ENCODE measurements at places on chromosomes 12 and 14.

GRCh38 chr12:62803756-62804155, 131.2 kb downstream of the PPM1H start:
- DNase-seq, result no peak

GRCh38 chr12:110005319-110005973, 6.2 kb downstream of the ANKRD13A start:
- DNase-seq, result no peak

GRCh38 chr12:87274594-87275245, 754.5 kb downstream of the C12orf50 start:
- peak; percentile 27 for DNase-seq

DNA sequence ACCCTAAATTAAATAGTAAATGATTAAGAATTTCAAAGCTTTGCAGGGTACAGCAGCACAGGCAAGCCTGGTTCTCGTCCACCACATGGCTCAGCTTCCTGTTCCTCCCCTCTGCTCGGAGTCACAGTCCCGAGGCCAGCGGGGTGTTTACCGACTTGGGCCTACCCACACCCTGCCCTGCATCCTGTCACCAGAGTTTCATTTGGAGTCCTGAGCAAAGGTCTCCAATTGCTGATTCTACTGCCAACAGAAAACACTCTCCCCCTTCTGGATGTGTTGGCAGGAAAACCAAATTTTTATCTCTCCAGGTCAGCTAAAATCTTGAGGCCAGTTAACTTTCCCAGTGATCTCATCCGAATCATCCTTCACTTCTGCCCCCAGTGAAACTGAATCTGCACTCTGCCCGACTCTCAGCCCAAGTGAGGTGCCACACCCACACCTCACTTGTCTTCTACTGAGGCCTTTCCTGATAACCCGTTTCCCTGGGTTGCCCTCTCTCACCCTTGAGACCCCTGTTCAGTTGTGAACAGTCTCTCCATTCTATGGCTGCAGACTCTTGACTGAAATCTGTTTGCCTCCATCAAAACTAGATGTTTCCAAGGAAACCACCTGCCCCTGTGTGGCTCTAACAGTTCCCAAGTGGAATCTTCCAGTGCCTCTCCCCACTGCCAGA, 71.2 kb downstream of the VCPKMT start:
- peak; percentile 89 for DNase-seq

DNA sequence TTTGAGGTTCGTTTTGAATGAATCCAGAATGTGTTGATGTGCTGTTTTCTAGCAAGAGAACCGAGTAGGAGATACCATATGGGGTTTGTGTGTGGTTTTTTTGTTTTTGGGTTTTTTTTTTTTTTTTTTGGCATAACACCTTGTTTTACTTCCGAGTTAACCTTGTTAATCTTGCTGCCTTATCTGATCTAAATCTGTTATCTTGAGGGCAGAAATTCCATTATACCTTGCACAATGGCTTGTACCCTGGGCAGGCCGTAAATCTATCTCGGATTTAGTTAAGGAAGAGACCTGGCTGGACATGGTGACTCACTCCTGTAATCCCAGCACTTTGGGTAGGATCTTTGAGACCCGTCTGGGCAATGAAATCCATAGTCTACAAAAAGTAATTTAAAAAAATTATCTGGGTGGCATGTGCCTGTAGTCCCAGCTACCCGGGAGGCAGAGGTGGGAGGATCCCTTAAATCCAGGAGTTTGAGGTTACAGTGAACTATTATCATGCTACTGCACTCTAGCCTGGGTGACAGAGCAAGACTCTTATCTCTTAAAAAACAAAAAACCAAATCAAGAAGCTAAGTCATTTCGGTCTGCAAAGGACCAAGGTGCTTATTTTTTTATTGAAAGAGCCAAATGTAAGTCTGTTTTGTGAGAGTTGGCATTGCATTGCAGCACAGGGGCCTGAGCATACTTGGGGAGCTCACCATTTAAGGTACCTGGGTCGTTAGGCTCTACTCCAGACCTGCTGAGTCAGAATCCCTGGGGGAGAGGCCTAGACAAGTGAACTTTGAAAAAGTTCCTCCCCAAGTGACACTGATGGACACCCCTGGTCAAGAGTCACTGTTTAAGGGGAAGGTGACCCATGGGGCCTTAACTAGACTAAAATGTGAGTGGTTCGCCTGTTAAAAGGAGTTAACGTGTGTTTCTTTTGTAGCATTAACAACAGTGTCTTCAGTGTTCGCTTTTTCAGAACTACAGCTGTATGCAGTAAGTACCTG, 6.7 kb downstream of the DLST start:
- DNase-seq, result no peak

GRCh38 chr12:31588976-31589375, 2.0 kb downstream of the DENND5B start:
- no peak for DNase-seq

DNA sequence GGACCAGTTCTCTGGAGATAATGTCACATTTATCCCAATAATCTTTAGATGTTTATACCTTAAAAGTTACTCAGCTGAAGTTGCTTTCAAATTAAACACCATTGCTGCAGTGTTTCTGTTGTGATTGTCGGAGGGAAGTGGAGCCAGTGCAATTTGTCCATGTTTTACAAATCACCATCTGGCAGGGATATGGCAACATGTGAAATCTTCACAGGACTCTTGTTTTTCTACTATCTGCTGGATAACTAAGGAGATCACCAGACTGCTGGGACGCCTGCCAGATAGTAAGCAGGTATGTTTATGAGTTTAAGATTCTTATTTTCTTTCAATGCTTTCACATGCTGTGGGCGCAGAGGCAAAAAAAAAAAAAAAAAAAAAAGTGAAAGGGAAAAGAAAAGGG, 100.3 kb upstream of the SOX5 start:
- DNase-seq, result no peak

DNA sequence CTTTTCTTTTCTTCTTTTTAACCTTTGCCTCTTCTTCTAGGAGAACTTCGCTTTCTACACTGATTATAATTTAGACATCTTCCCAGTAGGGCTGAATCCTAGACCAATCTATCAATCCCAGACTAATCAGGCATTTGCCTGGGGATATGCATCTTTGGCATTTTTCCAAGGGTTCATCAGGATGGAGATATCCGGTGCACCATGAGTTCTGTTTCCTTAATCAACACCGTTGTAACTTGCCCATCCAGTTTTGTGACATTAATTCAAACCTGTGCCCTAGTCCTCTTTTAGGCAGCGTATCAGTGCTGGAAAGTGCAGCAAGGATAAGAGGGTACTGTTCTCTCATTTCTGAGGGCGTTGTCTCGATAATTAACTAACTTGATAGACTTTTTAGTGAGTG, 617 bp upstream of the MGP start:
- DNase-seq, result no peak

DNA sequence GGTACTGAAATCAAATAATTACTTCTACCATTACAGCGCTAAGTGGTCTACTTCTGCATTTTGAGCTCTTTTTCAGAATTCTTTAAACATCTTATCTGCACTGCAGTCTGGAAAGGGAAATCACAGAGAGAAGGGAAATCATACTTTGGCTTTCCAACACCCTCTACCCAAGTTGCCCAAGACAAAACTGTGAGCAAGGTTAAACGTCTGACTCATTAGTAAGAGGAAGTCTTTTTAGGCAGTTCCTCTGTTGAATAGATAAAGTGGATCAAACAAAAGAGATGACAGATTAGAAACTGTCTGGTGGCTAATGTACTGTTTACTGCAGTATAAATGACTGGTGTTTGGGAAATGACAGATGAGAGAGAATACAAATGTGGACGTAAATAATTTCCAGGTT, 858.1 kb downstream of the NRXN3 start:
- DNase-seq, result no peak

DNA sequence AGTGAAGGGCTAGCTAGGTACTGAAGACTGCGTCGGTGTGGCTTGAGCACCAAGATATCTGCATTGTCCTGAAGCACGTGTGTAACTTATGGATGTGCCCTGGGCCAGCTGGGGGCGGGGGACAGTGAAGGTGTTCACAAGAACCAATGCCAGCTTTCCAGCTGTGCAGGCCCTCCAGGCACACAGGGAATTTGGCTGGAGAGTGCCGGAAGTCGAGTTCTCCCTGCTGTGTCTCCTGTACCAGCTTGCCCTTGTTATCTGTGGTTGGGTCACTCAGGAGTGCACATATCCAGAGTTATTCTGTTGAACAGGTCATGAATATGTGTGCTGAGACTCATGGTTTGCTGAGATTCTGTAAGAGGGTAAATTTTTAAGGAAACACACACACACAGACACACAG, 75.9 kb upstream of the CRY1 start:
- no peak for DNase-seq

- no peak for DNase-seq
Measured at GRCh38 chr12:86601550-86602308, 345.5 kb upstream of the MGAT4C start.

GRCh38 chr12:49293056-49293956, 1.6 kb upstream of the PRPH start:
- DNase-seq, result no peak

DNA sequence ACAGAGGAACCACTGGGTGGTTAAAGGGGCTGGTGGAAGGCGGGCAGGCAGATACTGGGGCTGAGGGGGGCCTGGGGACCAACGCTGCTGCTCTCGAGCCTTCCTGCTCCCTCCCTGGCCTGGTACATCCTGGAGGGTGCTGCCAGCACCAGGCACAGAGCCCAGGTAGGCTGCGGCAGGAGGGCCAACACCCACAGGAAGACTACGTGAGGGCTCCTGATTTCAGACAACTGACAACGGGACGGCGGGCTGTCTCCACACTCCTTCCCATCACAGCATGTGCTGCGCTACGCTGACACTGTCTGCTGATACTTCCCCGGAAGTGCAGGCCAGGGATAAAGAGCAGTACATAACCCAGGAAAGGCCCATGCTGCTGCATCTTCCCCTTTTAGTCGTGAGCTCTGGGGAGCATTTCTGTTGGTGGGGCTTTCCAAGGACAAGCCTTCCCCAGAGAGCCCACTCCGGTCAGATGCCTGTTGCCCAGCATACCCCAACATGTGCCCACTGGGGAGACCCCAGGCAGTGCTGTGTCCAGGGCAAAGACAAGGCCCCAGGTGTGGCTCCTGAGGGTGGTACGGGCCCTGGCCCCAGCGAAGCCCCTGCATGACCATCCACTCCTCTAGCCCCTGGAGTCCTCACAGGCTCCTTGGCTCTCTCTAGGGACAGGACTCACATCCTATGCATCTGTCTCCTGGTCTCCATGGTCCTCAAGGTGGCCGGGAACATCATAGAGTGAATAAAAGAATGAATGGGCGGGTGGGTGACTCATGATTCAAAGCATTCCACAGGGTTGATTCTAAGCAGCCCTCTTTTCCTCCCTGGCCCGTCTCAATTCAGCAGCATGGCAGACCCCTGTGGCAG, 38.0 kb downstream of the CHGA start:
- peak; percentile 84 for DNase-seq

- DNase-seq, result no peak
Measured at GRCh38 chr14:77843651-77844050, 43.7 kb downstream of the ADCK1 start.

DNA sequence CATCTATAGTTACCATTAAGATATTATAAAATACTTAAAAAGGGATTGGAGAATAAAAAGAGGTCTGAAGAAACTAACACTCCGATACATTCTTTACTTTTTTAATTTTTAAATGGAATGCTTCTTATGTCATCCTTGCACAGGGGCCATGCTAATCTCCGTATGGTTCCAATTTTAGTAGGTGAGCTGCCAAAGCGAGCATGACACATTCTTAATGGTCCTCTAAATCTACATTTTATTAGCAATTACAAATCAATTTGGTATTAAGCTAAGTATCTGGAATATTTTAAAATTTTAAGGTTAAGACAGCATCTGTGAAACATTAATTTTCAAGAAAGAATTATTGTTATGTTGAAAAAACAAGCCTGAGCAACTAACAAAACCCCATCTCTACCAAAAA, 6.2 kb upstream of the ARID4A start:
- no peak for DNase-seq

- DNase-seq, result no peak
Measured at GRCh38 chr12:66898700-66899469, 220.0 kb upstream of the GRIP1 start.

DNA sequence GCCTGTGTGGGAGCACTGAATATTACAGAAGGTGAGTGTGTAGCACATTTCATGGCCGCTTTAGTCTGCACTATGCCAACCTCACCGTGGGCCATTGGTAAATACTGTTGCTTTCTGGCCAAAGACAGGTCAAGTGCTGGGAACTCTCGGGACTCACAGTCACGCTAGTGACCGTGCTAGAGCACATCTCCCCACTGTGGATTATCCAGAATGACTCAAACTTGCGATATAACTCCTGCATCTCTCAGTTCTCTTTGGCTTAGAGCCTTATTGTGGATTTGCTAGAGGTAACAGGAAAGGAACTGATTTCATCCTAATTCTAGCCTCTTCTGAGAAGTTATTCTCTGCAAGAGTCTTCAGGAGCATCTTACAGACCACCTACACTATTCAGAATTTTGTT, 86.5 kb downstream of the DAD1 start:
- no peak for DNase-seq

DNA sequence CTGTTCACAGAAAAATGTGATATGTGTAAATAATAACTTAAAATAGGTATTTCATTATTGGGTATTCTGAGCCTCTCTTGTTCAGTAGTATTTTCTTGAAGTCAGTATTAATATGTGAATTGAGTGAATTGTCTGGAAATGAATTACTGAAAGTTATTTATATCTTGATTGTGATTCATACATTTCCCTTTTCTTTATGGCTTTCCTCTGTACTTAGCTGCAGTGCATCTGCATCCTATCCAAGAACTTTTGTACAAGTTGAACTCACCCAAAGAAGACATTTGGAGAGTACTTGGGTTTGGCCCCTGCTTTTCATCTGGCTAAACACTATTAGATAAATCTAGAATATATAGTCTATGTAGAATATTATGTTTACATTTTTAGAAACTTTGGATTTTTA, 326.0 kb downstream of the RAD51B start:
- DNase-seq, result peak; percentile 48

DNA sequence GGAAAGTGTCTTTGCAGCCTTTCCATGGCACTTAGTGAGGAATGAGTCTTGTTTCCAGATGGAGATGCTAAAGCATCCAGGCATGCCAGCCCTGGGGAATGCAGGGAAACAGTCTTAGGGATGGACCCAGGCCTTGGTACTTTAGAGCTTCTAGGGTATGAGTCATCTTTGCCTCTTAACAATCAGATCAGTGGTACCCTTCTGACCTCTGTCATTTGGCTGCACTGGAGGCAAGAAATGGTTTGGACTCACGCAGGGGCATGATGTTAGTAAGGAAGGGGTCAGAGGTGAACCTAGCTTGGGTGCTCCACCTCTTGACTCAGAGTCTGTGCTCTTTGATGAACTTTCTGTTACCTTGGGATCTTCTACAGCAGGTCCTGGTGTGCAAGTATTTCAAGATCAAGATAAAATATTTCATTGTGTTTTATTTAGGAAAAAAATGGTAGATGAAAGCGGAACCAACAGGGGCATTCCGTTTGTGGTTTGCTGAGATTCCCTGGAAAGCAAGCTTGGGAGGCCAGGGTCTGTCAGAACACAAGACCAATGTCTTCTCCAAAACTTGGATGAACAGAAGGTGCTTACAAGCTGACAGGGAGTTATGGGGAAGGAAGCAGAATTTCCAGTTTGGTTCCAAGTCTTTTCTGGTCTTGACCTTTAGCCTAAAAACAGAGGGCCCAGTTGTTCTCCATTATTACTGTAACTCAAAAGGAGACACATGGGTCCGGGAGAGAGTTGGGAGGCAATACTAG, 216.2 kb downstream of the ZFP36L1 start:
- peak; percentile 72 for DNase-seq

Data from fibroblast of skin of back (primary cell).